ENCODE measurements at places on chromosomes 11 and 22. TPM values are rescaled to one million over a fixed set of nuclear protein-coding genes. Genes with fewer than 3 reads are reported as not detected.

OR8D4 gene
- polyA plus RNA-seq, result not detected

TRPC6 gene
- polyA plus RNA-seq, result 1.4 TPM

KMT2A gene
- 22.7 TPM for polyA plus RNA-seq

C2CD2L gene
- polyA plus RNA-seq, result 7.8 TPM

CHST1 gene
- 17.1 TPM for polyA plus RNA-seq

NAALAD2 gene
- 23.8 TPM for polyA plus RNA-seq

CLDN5 gene
- 10.4 TPM for polyA plus RNA-seq

CARD18 gene
- polyA plus RNA-seq, result 0.92 TPM

GLYATL1 gene
- 0.40 TPM for polyA plus RNA-seq

YPEL1 gene
- polyA plus RNA-seq, result 168 TPM

OR8K5 gene
- polyA plus RNA-seq, result not detected

PRDM11 gene
- 6.4 TPM for polyA plus RNA-seq

PTPRCAP gene
- polyA plus RNA-seq, result 5.6 TPM

PRSS23 gene
- polyA plus RNA-seq, result 98.9 TPM

RASGRP2 gene
- 14.4 TPM for polyA plus RNA-seq

MUC5AC gene
- 0.32 TPM for polyA plus RNA-seq

APOBEC3A gene
- polyA plus RNA-seq, result 1.1 TPM

A4GALT gene
- 13.5 TPM for polyA plus RNA-seq

CD3D gene
- 7.2 TPM for polyA plus RNA-seq

POTEH gene
- polyA plus RNA-seq, result 2.4 TPM

OR8D1 gene
- polyA plus RNA-seq, result not detected

KCTD17 gene
- 99.1 TPM for polyA plus RNA-seq

MISFA gene
- polyA plus RNA-seq, result 483 TPM

MMP3 gene
- polyA plus RNA-seq, result 10.2 TPM

BLID gene
- polyA plus RNA-seq, result not detected

TMEM126B gene
- 25.7 TPM for polyA plus RNA-seq

NRXN2 gene
- 46.8 TPM for polyA plus RNA-seq

POU2F3 gene
- 0.49 TPM for polyA plus RNA-seq

GLYAT gene
- 1.9 TPM for polyA plus RNA-seq

UCP3 gene
- 5.8 TPM for polyA plus RNA-seq

MS4A6A gene
- polyA plus RNA-seq, result 49.5 TPM

OR6A2 gene
- not detected for polyA plus RNA-seq

TMEM191C gene
- polyA plus RNA-seq, result 35.3 TPM

MN1 gene
- 5.6 TPM for polyA plus RNA-seq

FGF3 gene
- not detected for polyA plus RNA-seq

SCARF2 gene
- 3.3 TPM for polyA plus RNA-seq

TMEM25 gene
- polyA plus RNA-seq, result 16.4 TPM

SUSD2 gene
- 5.3 TPM for polyA plus RNA-seq

MALAT1 gene
- polyA plus RNA-seq, result 26.7 TPM

IFITM5 gene
- not detected for polyA plus RNA-seq

BATF2 gene
- polyA plus RNA-seq, result 2.7 TPM

ZP1 gene
- polyA plus RNA-seq, result 11.2 TPM

Data from testis (tissue), 5 donors.